NCI-H1092 treated with DMSO at 0.1 percent for 48 hours (cell line): ENCODE measurements at places on chromosomes 2 and 18.

- DNase-seq: peak; percentile 26
Observed at GRCh38 chr2:6826081-6826913, 39.4 kb downstream of the CMPK2 start.

GRCh38 chr2:223044916-223045700 is 6.9 kb upstream of the KCNE4 start:
- no peak for DNase-seq

DNA sequence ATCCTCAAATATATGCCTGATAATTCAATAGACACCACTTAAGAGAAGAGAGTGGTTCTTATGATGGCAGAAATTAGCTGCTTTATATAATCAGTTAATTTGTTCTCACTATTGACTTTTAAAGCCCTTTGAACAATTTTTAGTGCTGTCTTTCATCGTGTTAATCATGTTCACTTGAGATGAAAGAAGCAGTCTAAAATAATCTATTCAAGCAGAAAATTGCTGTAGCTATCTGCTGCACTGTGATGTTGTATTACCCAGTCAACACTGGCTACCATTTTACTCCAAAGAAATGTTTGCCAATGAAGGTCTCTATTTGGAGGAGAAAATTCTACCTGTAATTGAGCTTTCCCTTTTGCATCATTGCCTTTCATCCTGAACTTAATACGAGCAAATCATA is 459.8 kb upstream of the FSIP2 start:
- no peak for DNase-seq

DNA sequence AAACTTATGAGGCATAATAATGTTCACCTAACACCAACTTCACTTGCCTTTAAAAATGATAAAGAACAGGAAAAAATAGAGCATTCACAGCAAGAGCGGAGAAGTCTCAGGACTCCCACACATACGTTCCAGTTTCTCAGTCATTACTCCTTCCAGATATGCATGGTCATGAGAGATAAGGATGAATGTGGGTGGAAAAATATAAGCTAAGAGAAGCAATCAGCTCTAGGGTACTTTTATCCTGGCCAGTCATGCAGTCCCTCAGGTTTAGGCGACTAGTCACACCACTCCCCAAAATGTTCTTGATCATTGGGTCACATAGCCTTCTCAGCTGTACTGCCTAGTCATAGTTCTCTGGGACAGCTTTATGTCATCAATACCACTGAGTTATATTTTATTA is 29.2 kb upstream of the CCDC178 start:
- no peak for DNase-seq

DNA sequence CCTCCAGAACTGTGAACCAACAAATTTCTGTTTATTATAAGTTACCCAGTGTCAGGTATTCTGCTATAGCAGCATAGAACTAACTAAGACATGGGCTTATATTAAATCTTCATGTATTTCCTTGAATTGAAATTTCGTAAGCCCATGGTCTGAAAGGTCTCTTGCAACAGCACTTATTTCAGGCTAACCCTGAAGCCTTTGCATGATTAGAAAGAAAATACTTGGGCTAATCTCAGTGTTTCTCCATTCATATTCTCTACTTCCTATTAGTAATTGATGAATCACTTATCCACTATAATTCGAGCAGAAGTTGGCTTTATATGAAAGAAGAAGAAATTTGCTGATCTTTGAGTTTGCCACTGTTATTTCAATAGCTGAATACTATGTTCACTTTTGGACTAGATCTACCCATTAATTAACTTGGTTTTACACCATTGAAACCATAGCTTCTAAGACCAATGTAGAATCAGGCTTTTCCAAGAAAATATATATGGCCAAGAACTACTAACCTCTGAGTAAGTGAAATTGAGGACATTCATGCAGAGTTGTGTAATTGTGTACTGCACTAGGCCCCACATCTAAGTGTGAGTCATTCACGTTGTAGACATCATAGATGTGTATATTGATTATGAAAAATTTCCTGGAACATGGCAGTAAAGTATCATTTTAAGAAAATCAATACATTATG is 731.6 kb downstream of the SOCS6 start:
- no peak for DNase-seq

GRCh38 chr2:213455316-213456008 is 171.2 kb downstream of the SPAG16 start:
- DNase-seq: no peak

DNA sequence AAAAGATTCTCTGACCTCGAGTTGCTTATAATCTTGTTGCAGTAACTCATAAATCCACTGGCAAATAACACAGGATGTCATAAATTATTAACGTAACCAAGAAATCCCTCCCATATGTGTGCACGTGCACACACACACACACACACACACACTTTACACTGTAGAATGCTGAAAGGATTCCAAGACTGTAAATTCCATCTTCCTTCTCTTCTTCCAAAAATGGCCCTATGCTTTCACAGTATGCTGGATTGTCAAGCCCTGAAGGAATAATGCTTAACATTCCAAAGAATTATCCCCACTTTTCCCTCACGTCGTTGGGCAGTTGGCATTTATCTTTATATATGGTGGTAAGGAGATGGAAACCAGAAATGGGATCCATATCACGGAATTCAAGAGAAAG is 117.5 kb upstream of the CRIM1 start:
- no peak for DNase-seq

DNA sequence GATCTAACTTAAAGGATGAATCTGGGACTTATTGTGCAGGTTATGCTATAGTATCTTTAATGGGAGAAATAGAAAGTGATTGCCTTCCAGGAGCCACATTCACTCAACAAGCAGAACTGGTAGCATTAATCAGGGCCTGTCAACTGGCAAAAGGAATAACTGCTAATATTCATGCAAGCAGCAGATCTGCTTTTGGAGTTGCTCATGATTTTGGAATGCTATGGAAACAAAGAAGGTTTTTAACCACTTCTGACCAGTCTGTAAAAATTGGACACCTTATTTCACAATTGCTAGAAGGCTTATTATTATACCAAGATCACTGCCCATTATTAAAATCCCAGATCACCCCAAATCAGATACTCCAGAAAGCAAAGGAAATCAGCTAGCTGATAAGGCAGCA is 200.4 kb downstream of the MREG start:
- DNase-seq: no peak

DNA sequence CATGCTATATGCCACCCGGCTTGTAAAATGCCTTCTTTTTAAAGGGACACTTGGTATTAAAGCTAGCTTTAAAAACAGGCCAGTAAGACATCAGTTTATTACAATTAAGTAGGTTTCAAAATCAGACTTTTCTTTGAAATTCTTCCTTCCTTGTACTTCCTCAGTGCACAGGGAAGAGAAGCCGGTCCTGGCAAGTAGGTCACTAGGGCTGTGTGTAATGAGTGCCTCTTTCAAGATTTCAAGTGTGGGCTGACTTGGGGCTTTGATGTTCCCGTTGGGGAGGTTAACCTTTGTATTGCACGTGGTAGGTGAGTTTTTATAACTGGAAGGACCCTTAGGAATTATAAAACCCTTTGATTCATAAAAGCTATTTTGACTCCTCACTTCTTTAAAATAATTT is 566.4 kb upstream of the ID2 start:
- no peak for DNase-seq

DNA sequence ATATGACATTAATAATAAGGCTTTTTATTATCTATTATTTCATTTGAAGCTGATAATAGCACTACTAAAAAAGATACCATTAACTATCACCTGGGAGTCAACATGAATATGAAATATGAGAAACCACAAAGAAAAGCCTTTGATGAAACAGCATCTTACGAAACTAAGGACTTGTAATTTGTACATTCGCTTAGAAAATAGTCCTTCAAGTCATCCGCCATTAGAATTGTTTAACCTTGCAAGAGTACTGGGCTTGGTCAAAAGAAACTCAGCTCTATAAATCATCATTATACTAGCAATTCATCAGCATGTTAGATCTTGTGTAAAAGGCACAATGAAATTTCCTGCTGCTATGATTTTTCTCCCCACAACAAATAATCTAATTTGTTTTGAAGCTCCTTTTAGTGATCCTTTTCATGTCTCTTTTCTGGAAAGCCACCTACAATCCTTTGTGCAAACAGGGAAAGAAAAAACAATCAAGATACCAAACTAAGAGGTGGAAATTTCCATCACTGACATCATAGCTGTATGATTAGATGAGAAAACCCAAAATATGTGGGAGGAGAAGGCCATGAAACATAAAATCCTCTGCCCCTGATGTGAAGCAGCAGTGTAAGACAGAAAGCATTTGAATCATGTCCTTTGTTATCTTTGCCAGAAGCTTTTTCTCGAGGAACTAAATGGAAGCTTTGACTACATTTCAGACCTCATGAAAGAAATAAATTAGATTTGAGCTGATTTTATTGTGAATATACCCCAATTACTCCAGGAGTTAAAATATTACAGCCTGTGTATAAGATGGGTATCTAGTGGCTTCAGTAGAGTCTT is 31.2 kb downstream of the SCN9A start:
- DNase-seq: no peak

DNA sequence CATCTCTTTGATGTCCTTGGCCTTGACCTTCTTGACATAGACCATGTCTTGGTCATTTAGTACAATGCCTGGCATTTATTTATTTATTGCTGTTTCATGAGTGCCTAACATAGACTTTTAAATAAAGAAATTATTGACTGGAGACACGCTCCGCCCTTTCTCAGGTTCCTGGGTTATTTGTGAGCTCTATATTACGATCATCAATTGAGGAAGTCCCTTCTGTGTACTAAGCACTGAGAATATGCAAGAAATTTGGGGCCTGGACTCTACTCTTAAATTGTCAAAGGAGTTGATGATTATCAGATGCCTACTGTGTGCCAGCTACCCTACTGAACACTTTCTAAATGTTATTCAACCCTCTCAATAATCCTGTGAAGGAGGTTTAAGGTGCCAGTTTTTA is 19.7 kb upstream of the TET3 start:
- DNase-seq: no peak

GRCh38 chr2:126657636-126658318 is 1.8 kb downstream of the GYPC start:
- DNase-seq: no peak

GRCh38 chr2:583666-584065 is 93.5 kb downstream of the TMEM18 start:
- no peak for DNase-seq

DNA sequence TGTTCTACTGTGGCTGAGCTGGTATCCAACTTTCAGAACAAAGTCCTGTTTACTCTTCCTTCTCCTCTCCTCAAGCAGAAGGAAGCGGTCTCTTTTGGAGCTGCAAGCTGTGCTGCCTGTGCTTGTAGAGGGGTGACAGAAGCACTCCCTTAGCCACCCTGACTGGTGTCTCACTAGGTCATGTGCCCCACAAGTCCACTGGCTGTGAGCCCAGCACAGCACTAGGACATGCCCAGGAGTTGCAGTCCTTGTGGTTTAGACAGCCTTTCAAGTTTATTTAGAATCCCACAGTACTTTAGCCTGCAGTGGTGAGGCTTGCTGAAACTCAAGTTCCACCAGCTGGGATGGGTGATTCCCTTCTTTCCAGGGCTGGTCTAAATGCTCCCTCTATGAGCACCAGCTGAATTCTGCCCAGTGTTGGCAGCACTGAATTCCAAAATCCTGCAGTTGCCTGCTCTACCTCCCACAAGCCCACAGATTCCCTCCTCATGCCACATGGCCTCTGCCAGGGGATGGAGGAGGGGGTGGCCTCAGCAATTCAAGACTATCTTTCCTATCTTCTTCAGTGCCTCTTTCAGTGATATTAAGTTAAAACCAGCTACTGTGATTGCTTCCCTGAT is 61.2 kb downstream of the CCDC85A start:
- no peak for DNase-seq

DNA sequence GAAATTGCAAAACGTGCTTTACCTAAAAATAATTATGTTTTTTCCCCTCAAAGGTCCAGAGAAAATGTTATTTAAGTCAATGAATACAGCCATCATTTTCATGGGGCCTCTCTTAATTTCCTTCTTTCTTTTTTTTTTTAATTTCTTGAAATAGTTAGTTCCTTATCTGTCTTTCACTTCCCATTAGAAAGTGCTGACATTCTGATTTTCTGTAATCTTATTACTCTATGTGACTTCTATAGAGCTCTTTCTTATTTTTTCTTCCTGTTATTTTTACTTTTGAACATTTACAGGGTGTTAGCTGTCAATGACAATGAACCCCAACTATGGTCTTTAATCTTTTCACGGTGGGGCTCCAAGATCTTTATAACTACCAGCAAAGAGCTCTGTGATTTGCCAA is 30.0 kb downstream of the CTLA4 start:
- DNase-seq: no peak

DNA sequence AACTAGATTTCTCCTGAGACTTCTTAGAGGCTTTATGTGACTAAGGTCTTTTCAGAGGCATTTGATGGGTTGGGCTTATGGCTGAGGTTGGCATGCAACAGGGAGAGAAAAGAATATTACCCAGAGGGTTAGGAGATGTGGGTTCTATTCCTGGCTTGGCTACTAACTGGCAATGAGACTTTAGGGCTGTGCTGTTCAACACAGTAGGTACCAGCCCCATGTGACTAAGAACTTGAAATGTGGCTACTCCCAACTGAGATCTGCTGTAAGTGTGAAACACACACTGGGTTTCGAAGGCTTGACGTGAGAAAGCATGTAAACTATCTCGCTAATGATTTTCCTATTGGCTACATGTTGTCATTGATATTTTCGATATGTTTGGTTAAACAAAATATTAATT is 324.9 kb upstream of the SLC14A2 start:
- DNase-seq: no peak

DNA sequence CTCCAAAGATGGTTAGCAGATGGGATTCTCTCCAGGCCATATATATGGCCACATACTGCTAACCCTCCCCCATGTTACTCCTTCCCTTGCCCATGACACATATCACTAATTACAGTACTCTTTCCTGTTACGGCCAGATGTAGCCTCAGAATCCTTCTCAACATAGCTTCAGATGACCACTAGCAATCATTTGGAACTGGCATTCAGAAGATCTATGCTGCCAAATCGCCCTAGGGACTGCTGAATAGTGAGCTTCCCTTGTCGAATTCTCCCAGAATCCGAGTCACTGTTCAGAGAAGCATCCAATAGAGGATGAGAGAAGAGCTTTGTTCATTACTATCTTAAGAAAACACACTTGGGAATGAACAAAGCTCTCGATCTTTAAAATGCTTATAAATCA is 121.2 kb upstream of the TANK start:
- DNase-seq: no peak

DNA sequence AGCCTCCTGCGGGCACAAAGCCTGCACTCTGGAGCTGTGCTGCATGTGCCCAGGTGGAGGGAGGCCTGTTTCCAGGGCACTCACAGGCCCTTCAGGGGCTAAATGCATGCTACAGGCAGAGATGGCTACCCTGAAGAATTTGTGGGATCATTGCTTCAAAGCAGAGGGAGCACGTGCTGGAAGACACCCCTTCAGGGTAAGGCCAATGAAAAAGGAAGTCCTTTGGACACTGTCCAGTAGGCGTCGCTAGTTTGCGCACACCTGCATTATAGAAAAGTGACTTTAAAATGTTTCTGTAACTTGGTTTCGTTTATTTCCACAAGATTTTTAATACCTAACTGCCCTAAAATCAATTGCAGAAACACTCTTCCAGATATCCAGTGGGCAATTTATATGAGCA is 325.3 kb downstream of the ZNF516 start:
- no peak for DNase-seq

- no peak for DNase-seq
Observed at GRCh38 chr2:127254386-127254981, 34.4 kb upstream of the CYP27C1 start.

- no peak for DNase-seq
Observed at GRCh38 chr18:22093731-22094357, 75.5 kb upstream of the GATA6 start.

- DNase-seq: no peak
Observed at GRCh38 chr2:134108113-134108512, 145.8 kb upstream of the MGAT5 start.
